Iris pigment epithelial cell (primary cell): ENCODE measurements at places on chromosomes 2 and 18.
A peak's percentile ranks its signal among the peaks of the same experiment; 100 is the strongest.

- DNase-seq: no peak
Observed at GRCh38 chr2:43806719-43807031, 32.0 kb downstream of the ABCG5 start.

GRCh38 chr2:42132191-42132965 lies 36.8 kb upstream of the EML4 start:
- DNase-seq: peak; percentile 83

DNA sequence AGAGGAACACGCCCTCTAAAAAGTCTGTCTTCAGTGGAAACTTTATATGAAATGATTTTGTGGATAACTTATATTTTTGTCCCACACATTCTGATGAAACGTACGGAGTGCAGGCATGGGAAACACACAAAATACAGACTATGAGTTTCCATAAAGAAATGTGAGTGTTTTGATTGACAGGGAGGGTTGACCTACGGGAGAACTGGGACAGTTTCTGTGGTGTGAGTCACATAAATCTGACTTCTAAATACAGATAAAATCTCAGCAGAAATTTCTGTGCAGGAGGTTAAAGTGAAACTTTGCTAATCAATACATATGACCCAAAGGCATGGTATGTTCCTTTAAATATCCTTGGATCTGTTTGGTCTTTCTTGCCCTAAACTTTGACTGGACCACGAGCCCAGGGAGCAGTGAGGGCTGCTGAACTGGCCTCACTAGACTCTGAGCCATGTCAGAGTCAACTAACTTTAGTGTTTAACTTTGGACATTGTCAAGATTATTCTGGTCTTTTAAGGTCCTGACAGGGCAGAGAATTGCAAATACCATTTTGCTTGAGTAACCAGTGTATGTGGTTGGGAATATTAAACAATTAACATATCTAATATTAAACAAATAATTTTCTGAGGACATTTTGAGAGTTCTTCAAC lies 206.9 kb upstream of the LYPD1 start:
- peak; percentile 52 for DNase-seq

DNA sequence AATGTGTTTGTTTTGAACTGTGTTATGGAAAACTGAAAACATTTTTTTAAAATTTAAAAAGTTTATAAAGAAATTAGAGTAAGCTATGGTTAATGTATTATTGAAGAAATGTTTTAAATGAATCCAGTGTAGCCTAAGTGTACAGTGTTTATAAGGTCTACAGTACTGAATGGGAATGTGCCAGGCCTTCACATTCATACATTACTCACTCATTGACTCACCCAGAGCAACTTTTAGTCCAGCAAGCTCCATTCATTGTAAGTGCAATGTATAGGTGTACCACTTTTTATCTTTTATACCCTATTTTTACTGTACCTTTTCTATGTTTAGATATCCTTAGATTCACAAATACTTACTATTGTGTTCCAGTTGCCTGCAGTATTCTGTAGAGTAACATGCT lies 215.1 kb upstream of the THUMPD2 start:
- DNase-seq: peak; percentile 71
